Left renal pelvis (tissue), 4 donors: ENCODE measurements at places on chromosomes 16 and 17.

DNA sequence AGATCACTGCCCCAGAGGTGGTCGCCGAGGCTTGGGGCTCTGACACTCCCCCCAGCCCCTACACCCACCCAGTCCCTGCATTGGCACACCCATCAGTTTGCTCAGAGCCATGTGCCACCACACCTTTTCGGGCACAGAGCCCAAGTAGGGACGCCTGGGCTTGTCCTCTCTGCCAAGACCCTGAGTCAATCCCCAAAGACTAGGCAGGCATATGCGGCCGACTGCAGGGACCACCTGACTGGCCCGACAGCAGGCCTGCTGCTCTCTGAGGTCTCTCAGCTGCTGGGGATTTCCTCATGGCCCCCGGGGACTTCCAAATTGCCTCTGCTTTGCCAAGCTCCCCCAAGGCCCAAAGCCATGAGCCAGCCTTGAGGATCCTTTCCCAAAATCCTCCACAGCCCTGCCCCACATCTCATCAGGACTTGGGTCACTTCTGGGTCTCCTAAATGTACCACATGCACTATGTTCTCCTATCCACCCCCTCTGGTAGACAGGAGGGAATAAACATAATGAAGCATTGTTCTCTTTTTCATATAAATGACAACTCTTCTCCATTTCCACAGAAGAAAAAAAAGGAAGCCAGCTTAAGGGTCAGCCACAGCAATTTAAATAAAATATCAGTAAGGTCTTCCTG lies 30.6 kb downstream of the MYO18A start:
- DNase-seq: no peak

- DNase-seq: no peak
Observed at GRCh38 chr17:58265902-58266875, 14.5 kb downstream of the MPO start.

- no peak for DNase-seq
Observed at GRCh38 chr16:6803176-6803575, 529.5 kb upstream of the RBFOX1 start.

DNA sequence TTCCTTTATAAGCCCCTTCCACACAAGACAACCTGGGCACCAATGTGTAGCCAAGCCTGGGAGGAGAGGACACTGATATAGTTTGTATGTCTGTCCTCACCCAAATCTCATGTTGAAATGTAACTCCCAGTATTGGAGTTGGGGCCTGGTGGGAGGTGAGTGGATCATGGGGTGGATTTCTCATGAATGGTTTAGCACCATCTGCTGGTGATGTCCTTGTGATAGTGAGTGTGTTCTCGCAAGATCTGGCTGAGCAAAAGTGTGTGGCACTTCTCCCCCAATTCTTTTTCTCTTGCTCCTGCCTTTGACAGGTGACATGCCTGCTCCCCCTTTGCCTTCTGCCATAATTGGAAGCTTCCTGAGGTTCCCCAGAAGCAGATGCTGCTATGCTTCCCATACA lies 135.8 kb downstream of the USP31 start:
- no peak for DNase-seq

- DNase-seq: no peak
Observed at GRCh38 chr17:12310811-12311210, 290.1 kb downstream of the MAP2K4 start.

DNA sequence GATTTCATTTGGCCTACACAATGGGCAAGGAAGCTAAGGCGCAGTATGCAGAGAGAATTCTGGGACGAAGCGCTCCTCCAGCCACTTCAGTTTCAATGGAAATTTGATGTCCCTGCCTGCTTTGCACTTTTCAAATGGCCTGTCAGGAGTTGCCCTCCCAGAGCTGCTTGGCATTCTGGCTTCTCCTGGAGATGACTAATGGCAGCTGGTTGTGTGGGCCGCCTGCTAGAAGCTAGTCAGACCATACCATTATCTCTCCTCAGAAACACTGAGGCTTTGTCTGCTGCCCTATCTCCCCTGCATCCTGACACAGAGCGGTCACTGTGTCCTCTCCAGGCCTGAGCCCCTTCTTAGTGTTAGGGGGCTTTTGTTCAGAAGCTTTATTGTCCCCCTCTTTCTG lies 180.1 kb downstream of the SPECC1 start:
- DNase-seq: no peak

GRCh38 chr16:84103678-84104077 lies 13.1 kb downstream of the MBTPS1 start:
- no peak for DNase-seq

GRCh38 chr17:45936610-45937009 lies 42.3 kb downstream of the MAPT start:
- DNase-seq: no peak

- peak; percentile 57 for DNase-seq
Observed at GRCh38 chr16:3983081-3983520, 102.6 kb upstream of the CREBBP start.

DNA sequence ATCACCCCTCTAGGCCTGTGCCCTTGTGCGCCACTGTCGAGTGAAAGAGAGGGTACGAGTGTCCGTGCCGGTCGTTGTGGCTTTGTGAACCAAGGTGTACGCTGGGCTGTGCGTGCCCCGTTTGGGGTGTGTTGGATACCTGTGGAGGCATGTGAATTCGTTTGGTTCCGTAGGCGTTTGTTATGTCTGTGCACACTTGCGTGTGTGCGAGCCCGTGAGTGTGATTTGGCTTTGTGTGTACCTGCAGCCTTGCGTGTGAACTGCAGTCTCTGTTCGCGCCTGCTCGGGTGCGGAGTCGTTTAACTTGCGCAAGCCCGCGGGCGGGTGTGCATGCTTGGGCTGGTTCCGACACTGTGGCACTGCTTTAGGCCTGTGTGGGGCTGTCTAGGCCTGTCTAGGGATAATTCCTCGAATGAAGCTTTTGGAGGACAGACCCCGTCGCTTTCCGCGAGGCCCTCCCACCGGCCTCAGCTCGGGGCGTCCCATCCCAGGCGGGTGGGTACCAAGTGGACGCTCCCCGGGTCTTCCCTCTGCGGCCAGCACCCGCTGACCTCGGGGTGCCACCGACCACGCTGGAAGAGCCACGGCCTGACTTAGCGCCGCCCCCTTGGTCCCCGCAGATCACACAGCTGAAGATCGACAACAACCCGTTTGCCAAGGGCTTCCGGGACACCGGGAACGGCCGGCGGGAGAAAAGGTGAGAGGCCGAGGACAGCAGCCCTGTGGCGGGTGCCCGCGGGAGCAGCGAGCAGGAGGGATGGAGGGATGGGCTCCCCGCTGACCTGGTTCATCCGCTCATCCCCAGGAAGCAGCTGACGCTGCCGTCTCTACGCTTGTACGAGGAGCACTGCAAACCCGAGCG lies 4.4 kb downstream of the TBX2 start:
- DNase-seq: no peak

DNA sequence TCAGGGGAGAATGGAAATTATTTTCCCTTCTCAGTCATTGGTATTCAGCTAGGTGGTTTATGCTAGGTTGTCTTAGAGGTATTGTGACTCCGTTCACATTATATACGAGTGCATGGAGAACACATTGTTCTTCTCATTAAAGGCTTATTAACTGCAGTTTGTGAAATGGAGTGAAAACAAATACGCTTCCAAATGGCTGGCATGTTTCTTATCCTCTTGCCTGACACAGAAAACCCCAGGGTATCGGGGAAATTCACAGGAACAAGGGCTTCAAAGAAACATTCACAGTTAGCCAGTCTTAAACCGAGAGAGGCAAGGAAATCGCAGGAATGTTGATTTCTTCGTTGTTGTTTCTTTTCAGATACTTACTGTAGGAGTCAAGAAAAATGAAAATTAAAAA lies 1047.9 kb upstream of the RBFOX1 start:
- no peak for DNase-seq

- DNase-seq: no peak
Observed at GRCh38 chr17:76014100-76014924, 12.8 kb downstream of the EVPL start.

DNA sequence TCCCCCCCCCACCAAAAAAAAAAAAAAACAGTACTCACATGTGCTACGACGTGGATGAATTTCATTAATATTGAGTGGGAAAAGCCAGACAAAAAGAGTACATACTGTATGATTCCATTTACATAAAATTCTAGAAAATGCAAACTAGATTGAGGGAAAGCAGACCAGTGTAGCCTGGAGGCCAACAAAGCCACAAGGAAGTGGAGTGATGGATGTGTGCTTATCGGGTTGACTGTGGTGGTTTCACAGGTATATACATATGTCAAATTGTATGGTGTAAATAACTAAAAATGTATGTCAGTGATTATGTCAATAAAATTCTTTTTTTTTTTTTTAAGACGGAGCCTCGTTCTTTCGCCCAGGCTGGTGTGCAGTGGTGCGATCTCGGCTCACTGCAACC lies 1.9 kb upstream of the PLD6 start:
- DNase-seq: no peak

- no peak for DNase-seq
Observed at GRCh38 chr16:58426966-58427365, 34.7 kb downstream of the GINS3 start.

DNA sequence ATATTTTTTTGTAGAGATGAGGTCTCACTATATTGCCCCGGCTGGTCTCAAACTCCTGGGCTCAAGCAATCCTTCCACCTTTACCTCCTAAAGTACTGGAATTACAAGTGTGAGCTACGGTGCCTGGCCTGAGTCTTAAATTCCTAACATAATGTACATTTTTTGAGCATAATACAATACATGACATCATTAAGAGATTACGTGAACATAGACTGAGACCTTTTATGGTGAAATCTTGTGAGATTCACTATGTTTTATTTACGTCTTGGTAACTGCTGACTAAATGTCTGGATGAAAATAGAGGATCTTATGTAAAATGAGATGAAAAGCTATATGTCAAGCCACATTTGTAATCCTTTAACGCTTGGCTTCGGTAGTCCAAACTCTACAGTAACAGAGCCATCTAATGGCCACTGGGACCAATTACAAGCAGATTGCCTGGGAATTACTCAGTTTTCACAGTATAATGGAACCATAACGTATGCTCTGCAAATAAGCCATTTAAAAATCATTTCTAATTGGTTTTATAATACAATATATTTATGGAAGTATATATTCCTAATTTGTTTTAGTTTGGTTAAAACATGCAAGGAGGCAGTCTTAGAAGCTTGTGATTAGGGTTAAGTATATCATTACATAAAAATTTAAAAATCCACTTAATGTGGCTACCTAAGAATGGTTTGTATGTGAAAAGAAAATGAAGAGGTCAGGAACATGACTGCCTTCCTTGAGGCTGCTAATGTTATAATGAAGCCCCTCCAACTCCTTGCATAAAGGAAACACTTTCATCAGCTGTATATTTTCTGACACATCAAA lies 8.1 kb upstream of the EFCAB13 start:
- DNase-seq: peak; percentile 52

DNA sequence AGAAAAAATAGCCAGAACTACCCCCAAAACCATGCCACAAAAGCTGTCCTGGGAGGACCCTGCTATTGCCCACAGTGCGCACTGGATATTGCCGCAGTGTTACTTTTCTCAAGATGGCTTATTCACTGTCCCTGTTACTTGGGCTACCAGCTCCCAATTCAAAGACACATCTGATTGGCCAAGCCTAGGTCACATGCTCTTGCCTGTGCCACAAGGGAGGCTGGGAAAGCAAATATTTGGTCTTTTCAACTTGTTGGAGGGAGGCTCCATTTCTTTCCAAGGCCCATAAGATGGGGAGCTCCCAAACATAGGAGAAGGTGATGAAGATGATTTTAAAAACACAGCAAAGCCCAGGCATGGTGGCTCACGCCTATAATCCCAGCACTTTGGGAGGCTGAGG lies 257.0 kb downstream of the SHISA9 start:
- DNase-seq: no peak

DNA sequence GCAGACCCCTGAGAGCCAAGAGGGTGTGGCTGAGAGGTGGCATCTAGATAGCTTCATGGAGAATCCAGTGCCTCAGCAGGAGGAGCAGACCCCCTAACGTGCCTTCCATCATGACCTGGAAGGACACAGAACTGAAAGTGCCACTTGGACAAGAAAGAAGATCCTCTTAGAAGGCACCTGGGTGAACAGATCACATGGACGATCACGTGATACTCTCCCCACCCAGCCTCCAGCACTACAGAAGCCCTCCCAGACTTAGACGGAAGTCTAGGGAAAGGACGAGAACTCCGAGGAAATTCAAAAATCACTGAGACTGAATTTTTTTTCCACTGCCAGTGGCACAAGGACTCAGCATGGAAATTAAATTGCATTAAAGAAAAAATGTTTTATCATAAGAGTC lies 113.4 kb downstream of the MRM1 start:
- no peak for DNase-seq

- DNase-seq: no peak
Observed at GRCh38 chr17:42850954-42851353, at the start of gene AOC3. AOC3 (plus strand) TSS chr17:42851199; CDS start chr17:42851344, 145 bp downstream.

DNA sequence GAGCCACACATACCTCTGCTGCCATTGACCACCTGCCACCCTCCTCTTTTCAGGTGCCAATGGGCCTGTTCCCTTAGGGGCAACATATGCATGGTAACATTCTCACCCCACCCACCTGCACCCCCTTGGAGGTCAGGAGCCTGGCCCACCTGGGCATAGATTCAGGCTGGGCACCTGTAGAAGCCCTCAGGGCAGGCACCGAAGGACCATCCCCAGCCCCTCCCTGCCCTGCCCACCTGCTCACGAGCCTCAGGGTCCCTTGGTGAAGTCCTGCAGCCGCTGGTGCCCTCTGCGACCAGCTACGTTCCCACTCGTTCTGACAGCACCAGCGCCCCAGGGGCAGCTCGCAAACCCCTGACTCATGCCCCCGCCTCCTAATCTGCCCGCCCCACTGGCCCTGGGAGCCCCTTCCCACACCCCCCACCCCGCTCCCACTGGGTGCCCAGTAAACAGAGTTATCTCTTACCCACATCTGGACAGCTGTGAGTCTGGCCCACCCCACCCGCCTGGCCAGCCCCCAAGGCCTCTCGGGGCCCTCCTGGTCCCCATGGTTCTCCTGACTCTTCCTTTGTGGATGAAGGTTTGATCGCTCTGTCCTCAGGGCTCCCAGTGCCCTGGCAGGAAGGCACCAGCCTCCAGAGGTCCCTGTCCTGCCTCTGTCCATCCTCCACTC lies at the start of gene SLC4A1:
TSS of gene SLC4A1 (minus strand) at position 318 of the 673 bp plus-strand sequence. CDS start 5,269 bp downstream, outside the sequence.
- DNase-seq: no peak

GRCh38 chr17:81097943-81098308 lies 63.0 kb downstream of the BAIAP2 start:
- no peak for DNase-seq

GRCh38 chr16:30839523-30840227 lies 52.7 kb upstream of the ZNF629 start:
- no peak for DNase-seq

- DNase-seq: no peak
Observed at GRCh38 chr17:2894782-2895181, 98.5 kb downstream of the RAP1GAP2 start.
